ENCODE measurements at places on chromosomes 3 and 15.

DNA sequence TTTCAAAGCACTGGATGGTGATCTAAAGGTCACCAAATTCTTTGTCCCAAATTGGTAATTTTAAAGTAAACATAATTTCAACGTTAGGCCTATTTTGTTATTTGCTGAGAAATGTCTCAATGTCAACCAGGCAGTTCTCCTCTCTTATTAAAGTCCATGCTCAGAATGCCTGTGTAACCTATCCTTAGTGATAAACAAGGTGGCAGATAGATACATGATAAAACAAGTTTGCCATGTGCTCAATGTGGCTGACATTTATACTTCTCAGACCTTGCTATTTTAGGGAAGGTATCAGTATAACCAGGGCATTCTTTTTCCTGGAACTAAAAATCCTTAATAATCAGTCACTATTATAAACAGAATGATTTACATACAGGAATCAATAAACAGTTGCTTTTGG lies 8.5 kb downstream of the MBNL1 start:
- DNase-seq, result no peak

- no peak for DNase-seq
Observed at GRCh38 chr3:97655971-97656370, 108.6 kb upstream of the ARL6 start.

DNA sequence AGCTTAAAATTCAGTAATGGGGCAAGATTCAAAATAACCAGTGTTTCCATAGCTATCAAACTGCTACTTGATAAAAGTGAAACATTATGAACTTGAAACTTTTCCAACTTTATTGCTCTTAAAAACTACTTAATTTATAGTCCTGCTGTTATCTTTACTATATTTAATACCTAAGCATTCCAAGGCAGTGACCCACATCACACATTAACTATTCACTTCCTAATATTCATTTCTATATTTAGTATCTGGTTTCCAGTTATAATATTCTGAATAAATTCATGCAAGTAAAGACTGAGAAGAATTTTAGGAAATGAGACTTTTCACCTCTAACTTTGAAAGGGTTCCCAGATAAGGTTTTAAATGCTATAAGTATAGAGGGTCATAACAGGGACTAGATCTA lies 64.9 kb downstream of the UACA start:
- no peak for DNase-seq

DNA sequence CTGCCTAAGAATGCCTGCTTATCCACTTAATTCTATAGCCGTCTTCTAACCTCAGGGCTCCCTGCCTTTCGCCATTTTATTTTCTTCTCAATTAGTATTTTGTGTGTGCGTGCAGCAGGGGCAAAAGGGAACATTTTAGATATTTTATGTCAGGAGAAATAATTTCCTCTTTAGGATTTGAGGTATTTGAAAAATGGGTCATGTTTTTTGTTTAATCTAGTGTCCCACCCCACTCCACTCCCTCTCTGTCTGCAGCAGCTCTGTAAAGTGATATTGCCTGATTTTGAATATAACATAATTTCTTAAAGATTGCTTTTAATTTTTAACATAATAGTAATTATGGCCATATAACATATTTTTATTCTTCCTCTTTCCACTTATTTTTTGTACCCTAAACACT lies 593.2 kb upstream of the DPPA4 start:
- DNase-seq, result no peak

DNA sequence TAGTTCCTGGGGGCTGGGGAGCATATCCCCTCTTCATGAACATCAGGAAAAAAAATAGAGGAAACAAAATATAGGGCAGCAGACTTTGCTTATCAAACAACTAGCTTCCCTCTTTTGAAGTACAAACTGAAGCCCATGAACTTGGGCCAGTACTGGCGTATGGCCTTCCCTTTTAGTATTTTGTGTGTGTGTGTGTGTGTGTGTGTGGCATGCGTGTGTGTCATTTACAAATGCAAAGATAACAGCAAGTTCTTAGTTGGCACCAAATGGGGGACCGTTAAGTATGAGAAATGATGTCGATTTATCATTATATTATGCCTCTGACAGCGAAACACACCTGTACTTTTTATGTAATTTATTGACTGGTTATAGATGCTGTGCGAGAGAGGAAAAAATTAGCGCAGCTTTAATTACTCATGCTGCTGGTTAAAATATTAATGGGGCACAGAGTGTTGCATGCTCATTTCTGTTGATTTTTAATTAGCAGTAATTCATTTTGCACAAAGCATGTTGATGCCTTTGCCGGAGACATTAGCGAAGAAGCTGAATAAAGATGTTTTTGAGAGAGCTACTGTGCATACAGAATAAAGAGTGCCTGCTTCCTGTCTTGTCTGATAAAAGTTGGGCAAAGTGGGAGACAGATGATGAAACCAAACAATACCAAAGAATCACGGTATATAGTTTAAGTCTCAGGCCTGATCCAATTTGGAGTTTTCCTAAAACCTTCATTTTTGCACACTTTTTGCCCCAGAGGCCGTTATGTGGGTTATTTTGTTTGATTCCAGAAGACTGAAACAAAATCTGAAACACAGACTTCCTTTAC lies 297.1 kb downstream of the SATB1 start:
- no peak for DNase-seq

All from H4 (cell line).